ENCODE measurements at places on chromosomes 16 and 17.

GRCh38 chr17:63571632-63572310 is 21.5 kb downstream of the DCAF7 start:
- no peak for DNase-seq

GRCh38 chr16:11691771-11692170 is 23.5 kb downstream of the SNN start:
- no peak for DNase-seq

- no peak for DNase-seq
These were observed 43.9 kb downstream of the ARHGAP27 start for GRCh38 chr17:45388604-45389325.

- DNase-seq, result no peak
These were observed 22.8 kb upstream of the MTSS2 start for GRCh38 chr16:70708366-70709246.

DNA sequence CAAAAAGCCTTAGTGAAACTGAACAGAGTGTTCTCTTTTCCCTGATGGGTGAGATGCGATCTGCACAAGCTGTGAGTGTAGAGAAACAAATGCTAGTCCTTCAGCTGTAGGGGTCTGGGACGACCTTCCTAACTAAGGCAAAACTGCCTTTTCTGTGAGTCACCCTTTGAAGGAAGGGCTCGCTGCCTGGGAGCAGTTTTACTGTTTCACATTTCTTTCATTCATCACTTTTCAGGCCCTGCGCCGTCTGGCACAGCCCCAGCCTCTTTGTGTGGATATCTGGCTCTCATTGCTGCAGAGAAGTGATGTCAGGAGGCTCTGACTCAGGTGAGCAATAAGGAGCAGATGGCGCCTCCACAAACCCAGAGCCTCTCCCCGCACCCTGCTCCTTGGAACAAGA is 57.4 kb downstream of the HS3ST3A1 start:
- DNase-seq, result no peak

DNA sequence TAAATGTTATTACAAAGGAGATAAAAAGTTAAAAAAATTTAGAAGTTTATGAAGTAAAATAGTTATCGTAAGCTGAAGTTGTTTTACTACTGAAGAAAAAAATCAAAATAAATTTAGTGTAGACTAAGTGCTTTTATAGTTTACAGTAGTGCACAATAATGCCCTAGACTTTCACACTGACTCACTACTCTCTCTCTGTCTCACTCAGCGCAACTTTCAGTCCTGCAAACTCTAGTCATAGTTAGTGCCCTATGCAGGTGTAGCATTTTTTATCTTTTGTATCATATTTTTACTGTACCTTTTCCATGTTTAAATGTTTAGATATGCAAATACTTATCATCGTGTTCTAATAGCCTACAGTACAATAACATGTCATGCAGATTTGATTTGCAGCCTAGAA is 17.7 kb upstream of the TOM1L1 start:
- no peak for DNase-seq

- peak; percentile 79 for DNase-seq
These were observed 33.5 kb upstream of the BCO1 start for GRCh38 chr16:81204798-81205680.

DNA sequence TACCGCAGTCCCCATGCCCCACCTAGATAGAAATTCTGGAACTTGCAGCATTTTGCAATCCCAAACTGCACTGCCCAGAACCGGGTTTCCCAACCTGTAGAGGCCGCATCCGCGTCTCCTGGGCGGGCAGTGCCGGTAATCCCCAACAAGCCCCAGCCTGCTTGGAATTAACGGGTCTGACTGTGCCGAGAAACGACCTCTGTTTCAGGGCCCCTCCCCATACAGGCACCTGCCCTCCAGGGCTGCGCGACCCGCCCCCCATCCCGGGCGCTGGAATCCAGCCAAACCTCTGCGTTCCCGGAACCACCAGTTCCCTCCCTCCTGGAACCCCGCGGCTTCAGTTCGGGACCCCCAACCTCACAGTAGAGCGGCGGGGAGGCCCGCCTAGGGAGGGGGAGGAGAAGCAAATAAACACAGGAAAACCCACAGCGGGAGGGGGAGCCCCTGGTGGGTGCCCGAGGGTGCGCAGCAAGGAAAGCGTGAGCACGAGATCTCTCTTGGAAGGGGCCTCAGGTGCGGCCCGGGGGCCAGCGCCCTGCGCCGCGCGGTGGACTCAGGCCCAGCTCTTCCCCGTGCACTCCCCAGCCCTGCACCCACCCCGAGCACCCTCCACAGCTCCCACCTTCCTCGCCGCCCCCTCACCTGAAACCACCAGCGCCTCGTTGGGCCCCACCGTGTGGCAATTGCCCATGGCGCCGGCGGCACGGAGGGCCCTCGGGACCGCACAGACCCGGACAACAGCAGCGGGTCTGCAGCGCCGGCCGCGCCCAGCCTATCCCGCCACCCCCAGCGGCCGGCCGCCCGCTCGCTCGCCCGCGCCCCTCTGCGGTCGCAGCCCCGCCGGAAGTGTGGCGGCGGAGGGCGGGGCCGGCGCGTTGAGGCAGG is at the start of gene FLOT2:
Gene FLOT2 (minus strand): TSS at position 850 of the 885 bp plus-strand sequence. CDS start 159 bp downstream, at position 691.
- DNase-seq, result peak; percentile 71

DNA sequence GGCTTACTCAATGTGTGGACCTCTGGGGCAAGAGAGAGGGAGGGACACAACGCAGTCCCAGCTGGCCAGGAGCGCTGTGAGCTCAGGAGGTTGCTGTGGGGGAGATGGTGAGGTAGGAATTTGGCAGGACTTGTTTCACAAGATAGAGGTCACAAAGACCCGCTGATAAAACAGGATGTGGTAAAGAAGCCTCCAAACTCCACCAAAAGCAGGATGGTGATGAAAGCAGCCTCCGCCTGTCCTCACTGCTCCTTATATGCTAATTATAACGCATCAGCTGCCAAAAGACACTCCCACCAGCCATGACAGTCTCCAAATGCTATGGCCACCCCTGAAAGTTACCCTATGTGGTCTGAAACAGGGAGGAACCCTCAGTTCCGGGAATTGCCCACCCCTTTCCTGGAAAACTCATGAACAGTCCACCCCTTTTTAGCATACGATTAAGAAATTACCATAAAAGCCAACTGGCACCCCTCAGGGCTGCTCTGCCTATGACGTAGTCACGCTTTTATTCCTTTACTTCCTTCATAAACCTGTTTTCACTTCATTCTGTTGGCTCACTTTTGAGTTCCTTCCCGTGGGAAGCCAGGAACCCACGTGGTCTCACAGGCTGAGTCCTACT is 5.3 kb upstream of the EIF4A3 start:
- no peak for DNase-seq

DNA sequence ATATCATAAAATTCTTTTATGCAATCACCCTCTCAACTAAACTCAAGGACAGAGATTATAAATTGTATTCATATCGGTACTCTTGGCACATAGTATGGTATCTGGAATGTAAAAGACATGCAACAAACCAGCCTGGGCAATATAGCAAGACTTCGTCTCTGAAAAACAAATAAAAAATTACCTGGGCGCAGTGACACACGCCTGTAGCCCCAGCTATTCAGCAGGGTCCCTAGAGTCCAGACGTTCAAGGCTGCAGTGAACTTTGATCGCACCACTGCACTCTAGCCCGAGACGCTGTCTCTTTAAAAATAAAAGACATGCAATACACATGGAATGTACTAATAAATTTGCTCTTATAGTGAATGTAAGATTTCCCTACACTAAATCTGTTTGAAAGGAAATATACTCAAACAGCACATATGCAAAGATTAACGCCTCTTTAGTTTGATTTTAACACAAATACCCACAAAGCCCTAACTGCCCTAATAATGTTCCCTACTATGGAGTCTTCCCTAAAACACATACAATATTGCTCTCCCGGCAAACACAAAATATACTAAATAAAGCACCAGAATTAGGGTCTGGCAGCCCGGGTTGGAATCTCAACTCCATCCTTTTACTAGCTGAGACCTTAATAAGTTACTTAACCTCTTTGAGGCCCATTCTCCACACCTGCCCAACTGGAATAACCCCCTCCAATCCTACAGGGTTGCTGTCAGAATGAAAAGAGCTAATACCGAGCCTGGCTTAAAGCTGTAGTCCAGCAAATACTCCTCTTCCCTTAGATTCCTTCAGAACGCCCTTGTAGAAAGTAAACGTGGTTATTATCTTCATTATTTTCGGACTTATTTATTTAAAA is 1.2 kb downstream of the ABCA5 start:
- peak; percentile 44 for DNase-seq

- no peak for DNase-seq
These were observed 36.7 kb downstream of the CTU2 start for GRCh38 chr16:88742896-88743605.

GRCh38 chr17:65323049-65323448 is 185.9 kb downstream of the RGS9 start:
- no peak for DNase-seq

GRCh38 chr17:19265755-19266154 is 28.6 kb downstream of the EPN2 start:
- DNase-seq, result no peak

DNA sequence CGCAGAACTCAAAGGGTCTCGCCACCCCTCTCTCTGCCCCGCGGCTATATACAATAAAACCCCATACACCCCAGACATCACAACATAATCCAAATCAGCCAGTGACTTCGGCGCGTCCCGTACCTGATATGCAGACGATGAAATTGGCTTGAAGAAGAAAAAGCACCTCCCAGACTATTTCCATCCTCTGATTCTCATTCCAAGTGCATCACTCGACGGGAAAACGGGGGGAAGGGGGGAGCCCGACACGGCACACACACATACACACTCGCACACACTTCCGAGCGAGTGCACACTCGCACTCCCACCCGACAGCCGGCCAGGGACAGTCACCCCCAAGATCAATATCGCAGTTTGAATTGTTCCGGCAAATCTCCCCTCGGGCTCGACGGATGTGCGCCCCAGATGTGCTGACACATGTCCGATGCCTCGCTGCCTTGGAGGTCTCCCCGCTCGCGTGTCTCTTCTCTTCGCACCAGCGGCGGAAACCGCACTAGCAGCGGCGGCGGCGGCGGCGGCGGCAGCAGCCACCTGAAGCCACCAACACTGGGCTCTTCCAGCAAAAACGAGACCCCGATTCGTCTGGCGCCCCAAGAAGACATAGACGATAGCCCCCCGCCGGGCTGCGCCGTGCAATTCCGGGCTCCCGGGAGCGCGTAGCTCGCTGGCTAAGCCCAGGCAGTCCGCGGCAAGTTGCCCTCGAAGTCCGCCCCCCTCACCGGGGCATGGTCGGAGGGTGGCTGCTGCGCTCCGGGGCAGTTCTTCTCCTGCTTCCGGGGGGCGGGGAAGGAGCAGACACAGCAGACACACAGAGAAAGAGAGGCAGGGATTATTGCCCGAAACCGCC is 688 bp downstream of the CA10 start:
- DNase-seq, result peak; percentile 56

- peak; percentile 77 for DNase-seq
These were observed 961 bp downstream of the FGF11 start for GRCh38 chr17:7440113-7440833.

- DNase-seq, result peak; percentile 22
These were observed 23.0 kb downstream of the SLC35G3 start for GRCh38 chr17:35170968-35171771.

DNA sequence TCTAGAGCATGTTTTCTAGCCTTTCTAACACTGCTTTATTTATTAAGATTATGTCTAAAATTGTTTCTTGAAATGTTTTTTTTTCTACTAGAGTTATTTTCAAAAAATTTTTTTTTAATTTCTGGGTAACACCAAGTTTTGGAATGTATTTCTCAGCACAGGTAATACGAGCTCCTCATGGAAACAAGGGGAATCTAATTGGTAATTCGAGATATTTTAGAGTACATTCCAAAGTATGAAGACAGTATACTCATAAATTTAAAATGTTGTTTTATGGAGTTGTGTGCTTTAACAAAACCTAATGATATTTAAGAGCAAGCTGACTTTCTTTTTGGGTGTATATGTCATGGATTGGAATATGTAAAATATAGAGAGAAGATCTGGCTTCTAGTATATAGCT is 42.4 kb downstream of the OMG start:
- DNase-seq, result no peak

GRCh38 chr17:17500999-17501605 is 4.9 kb upstream of the RASD1 start:
- peak; percentile 24 for DNase-seq

GRCh38 chr16:54145881-54146280 is 140.7 kb downstream of the IRX3 start:
- DNase-seq, result no peak

DNA sequence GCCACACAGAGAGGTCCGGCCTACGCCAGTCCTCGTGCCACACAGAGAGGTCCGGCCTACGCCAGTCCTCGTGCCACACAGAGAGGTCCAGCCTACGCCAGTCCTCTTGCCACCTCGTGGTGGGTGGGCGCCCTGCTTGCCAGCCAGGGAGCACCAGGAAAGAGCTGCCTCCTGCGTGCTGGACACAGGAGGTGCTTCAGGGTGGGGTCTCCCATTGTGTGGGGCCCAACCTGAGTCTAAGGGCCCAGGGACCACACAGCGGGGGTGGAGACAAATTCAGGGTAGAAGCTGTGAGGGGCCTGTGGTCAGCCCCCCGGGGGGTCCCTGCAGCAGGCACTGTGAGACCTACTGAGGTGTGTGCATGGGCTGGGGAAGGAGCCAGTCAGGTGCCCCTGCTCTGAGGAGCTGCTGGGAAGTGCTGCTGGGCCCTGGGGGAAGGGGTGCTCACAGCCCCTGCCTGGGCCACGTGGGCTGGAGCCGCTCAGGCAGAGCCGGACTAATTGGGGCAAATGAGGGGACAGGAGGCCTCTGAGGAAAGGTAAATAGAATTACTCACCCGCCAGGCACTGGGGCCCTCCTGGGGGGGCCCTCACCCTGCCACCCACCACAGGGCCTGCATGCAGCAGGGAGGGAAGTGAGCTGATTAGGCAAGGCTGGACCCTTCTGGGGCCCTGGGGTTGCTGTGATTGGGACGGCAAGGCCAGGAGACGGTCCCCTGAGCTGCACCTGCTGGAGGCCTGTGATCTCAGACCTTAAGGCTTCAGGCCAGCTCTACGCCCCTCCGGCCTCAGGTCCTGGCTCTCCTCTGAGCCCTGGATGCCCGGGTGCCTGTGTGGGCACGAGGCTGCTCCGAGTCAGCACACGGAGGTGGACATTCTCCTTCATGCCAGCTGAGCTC is 11.0 kb downstream of the GCGR start:
- peak; percentile 85 for DNase-seq

GRCh38 chr17:57168695-57169094 is 83.6 kb downstream of the AKAP1 start:
- no peak for DNase-seq

DNA sequence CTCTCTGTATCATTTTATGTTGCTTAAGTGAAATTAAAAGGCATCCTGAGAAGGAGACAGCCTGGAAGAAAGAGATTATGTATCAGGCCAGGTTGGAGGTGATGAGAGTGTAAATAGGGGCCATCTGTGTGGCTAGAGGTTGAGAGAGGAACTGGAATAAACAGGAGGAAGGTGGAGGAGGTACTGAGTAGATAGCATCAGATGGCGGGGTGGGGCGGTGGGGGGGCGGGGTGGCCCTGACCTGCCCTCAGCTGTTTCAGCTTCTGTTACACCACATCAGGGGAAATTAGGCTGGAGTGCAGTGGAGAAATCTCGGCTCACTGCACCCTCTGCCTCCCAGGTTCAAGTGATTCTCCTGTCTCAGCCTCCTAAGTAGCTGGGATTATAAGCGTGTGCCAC is 6.9 kb upstream of the KCNG4 start:
- DNase-seq, result no peak

GRCh38 chr17:33551911-33552310 is 258.8 kb upstream of the ASIC2 start:
- no peak for DNase-seq
